ENCODE measurements at places on chromosomes 2 and 18. TPM values are rescaled to one million over a fixed set of nuclear protein-coding genes. Genes with fewer than 3 reads are reported as not detected.

GRCh38 chr2:15369129-15369528 is 192.0 kb downstream of the NBAS start:
- DNase-seq: no peak

DNA sequence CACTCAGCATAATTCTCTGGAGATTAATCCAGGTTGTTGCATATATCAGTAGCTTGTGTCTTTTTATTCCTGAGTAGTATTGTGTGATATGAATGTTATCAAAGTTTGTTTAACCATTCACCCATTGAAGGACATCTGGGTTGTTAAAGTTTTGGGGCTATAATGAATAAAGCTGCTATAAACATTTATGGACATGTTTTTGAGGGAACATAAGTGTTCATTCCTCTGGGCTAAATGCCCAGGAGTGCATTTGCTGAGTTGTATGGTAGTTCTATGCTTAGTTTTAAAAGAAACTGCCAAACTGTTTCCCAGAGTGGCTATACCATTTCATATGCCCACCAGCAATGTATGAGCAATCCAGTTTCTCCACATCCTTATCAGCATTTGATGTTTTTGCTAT is 21.8 kb upstream of the KCNJ13 start:
- no peak for DNase-seq

- no peak for DNase-seq
These were observed 221.6 kb downstream of the GBX2 start for GRCh38 chr2:235946590-235946989.

DNA sequence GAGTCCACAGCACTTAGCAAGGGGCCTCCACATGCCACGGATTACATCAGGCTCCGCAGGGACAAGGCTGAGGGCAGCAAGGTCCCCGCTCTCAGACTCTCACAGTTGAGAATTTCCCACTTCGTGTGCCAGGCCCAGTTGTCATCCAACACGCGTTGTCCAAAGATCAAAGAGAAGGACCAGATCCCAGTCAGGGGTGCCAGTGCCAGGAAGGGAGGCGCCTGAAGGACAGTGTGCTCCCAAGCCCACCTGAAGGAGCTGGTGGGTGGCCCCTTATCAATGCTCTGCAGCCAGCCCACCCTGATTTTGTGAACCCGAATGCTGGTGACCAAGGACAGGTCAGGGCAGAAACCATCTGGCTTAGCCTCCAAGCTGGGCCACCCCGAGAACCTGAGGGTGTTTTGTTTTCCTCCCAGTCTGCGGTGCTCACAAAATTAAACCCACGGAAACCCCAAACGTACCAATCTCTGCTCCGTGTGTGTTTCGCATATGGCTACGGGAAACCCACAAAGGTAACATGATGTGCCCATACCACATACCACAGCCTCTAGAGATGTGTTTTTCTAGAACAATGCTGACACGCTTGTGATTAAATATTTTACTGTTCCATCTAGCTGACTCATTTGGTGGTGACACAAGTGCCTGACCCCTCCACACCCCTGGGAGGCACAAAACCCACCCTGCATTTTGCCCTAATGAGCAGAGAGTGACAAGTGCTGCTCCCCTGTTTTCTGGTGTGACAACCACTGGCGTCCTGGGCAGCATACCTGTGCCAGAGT is 24.5 kb downstream of the CRACDL start:
- DNase-seq: no peak

- DNase-seq: no peak
These were observed 12.4 kb downstream of the LMAN2L start for GRCh38 chr2:96727431-96727830.

DNA sequence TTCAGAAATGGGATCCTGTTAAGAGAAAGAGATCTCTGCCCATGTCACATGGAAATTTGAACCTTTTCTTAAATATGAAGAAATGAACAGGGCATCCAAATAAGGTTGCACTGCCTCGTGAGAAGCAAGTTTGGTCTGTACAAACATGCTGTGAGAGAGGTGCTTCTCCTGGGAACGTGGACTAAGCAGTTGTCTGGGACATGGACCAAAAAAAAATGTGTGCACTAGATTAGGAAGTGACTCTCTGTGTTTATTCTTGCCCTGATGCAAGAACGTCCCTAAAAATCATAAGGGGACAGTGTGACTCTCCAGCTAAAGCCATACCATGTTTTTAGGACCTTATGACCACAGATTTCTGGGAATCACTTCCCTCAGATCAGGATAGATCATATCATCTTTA is 23.7 kb upstream of the GCG start:
- DNase-seq: no peak

Gene MAPK4
- total RNA-seq: 13.5 TPM

Gene TMEM178A
- total RNA-seq: 2.7 TPM

Gene RAMP1
- total RNA-seq: 215 TPM

Gene ECEL1
- 0.35 TPM for total RNA-seq

Gene LINC00305
- total RNA-seq: not detected

Gene CFAP53
- 1.5 TPM for total RNA-seq
